Fibroblast of the conjunctiva (primary cell): ENCODE measurements at places on chromosomes 5 and 9.

DNA sequence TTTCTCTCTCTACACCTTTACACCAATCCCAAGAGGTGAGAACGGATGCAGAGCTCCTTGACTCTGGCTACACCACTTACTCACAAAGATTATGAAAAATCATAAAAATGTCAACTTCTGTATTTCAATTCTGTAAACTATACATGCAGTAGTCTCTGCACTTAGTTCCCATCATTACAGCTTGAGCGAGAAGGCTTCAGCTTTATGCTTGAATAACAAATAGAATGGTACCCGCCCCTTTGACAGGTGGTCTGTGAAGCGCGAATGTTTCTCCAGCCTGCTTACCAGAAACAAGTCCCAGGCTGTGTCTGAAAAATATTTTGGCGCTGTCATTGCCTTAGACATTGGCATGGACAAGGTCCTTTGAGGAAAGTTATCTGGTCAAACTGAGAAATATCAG lies 562.4 kb upstream of the CLINT1 start:
- DNase-seq, result no peak

DNA sequence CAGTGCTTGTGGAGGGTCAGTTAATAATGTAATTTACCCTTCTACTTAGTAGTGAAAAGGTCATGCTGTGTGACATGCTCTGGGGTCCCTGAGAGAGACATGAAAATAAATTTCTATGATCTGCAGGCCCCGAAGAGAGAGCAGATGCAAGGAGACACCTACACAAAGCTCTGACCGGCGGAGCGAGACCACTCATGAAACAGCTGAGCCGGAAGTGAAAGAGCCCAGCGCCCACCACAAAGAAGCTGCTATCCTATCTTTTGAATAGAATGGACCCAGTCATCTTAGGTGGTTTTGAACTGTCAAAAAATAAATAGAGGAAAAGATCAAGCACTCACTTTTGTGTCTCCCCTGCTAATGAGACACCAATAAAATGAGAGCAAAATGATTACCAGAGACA lies 190.0 kb downstream of the MED10 start:
- no peak for DNase-seq

- no peak for DNase-seq
Measured at GRCh38 chr5:176736301-176736930, 73.9 kb upstream of the UNC5A start.

GRCh38 chr5:10567121-10567591 lies 3.3 kb downstream of the ANKRD33B start:
- no peak for DNase-seq

DNA sequence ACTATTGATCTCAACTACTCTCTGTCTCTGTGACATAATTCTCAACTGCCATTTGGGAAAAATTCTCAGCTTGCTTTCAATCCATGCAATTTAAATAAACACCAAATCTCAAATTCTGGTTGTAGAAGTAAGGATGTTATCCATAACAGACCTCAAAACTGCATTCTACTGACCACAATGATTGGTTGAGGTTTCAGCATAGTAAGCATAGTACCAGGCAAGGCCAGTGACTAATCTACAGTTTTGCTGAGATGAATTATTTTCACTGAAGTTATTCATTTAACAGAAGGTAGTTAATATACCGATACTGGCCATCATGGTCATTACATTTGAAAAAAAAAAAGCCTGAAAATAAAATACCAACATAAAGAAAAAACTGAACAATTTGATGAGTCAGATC lies 488.0 kb upstream of the CDH18 start:
- no peak for DNase-seq

- DNase-seq, result no peak
Measured at GRCh38 chr5:151018846-151019245, 1.5 kb upstream of the GPX3 start.

DNA sequence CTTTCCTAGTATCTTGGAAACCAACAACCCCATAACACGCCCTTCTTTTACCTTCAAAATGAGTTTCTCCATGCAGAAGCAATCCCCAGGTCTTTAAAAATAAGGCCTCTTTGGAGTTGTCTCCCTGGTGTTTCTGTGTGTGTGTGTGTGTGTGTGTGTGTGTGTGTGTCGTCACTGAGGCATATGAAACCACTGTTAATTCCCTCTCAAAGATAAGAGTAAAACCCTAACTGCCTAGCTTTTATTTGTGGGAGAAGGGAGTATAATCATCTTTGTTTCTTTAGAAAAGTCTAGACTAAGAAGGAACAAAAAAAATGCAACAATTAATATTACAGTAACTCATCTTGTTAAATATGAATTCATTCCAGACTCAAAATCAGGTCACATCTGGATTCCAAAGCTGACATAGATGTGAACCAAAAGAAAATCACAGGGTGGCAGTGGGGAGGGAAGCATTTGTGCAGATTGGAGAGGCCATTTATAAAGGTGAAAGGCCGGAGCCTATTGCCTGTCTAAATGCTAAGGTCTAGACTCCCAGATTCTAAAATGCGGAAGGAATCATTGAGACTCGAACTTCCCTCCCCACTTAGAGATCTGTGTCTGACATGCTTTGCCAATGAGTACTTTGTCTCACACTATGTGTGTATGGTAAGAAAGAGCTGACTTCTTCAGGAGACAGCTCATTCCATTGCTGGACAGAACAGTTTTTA lies 91.4 kb downstream of the ZNF366 start:
- DNase-seq, result no peak

GRCh38 chr9:106065579-106066214 lies 371.4 kb downstream of the TMEM38B start:
- DNase-seq, result no peak

GRCh38 chr5:109668668-109669422 lies 20.9 kb upstream of the MAN2A1 start:
- no peak for DNase-seq
